Stimulated activated CD4-positive, alpha-beta T cell treated with anti-CD3 and anti-CD28 coated beads, TNF-alpha, amount 100 ng/mL, for 1 hour (primary cell): ENCODE measurements at places on chromosomes 3 and 15.

DNA sequence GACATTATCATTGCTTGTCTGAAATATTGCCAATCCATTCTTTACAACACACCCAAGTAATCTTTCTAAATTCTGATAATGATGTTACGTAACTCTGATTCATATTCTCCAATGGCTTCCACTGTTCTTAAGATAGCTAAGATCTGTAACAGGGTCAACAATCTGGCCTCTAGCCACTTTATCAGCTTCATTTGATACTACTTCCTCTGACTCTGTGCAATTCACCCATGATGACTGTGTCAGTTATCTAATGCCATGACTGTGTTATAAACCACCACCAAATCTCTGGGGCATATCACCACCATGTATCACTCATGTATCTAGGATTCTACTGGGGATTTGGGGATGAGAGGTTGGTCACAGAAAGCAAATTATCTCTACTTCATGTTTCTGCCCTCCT, 44.0 kb downstream of the CD200 start:
- DNase-seq, result no peak

DNA sequence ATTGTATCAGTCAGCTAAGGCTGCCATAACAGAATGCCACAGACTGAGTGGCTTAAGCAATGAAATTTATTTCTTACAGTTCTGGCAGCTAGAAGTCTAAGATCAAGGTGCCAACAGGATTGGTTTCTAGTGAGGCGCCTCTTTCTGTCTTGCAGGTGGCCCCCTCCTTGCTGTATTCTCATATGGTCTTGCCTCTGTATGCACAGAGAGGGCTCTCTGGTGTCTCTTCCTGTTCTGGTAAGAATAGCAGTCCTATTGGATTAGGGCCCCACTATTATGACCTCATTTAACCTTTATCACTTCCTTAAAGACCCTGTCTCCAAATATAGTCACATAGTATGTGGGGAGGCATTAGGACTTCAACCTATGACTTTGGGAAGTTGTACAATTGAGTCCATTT, 253.9 kb downstream of the EDEM1 start:
- DNase-seq, result no peak

- no peak for DNase-seq
Observed at GRCh38 chr15:67992834-67993233, 61.3 kb upstream of the PIAS1 start.

GRCh38 chr3:134666885-134667284, 16.1 kb upstream of the KY start:
- no peak for DNase-seq

GRCh38 chr3:116356056-116356455, 89.2 kb downstream of the LSAMP start:
- no peak for DNase-seq

GRCh38 chr15:56613811-56614210, 119.5 kb downstream of the ZNF280D start:
- DNase-seq, result no peak

DNA sequence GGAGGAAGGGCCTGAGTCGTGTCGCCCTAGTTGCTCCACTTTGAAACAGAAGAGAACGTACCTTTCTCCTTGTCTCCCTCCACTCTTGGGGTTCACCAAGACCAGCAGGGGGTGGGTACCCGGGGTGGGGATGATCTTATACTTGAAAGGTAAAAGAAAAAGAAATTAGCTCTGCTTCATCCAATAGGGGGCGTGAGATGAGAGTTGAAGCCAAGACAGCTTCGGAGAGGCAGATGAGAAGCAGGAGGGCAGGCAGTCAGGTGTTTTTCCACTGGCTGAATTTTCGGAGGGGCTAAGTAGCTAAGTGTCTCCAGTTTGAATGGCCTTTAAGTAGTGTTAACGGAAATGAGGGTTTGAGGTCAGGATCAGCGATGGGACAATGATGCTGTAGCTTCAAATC, 100.4 kb downstream of the DGKG start:
- no peak for DNase-seq

GRCh38 chr3:159499031-159499793, 489.4 kb upstream of the IL12A start:
- DNase-seq, result no peak

GRCh38 chr15:87818756-87819155, 437.8 kb downstream of the NTRK3 start:
- no peak for DNase-seq

DNA sequence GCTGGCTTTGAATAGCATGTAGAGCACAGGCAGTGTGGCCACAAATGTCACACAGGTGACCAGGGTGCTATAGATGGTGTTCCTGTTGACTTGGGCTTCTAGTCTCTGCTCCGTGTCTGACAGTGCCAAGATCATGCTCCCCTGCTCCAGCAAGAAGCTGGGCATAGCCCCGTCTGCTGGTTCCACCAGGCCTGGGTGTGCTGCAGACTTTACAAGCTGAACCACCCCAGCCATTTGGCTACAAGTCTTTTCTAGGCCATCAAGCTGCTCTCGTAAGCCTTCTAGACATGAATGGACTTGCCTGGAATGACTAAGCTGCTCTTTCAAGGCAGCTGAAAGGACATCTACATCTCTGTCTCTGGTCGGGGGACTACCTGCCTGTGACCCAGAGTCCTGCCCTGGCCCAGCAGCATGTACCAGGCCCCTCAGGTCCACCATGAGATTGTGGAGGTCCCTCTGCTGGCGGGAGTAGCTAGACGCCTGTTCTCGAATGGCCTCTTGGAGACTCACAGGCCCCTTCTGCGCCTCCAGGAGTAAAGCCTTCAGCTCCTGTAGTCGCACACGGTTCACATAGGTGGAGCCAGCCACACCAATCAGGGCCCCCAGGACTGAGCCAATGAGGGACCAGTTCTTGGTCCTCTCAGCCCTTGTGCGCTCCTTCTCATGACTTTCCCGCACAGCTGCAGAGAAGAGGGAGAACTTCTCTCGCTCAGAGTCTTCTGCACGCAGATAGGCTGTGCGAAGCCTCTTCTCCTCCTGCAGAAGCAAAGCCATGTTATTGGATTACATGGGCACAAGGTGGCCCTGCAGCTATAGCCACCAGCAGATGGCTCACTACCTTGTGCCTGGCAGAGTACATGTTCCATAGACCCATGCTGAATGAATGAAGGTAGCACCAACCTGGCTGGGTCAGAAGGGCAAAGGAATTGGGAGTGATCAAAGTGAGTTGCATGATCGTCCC, 2.8 kb upstream of the PLXNB1 start:
- no peak for DNase-seq

DNA sequence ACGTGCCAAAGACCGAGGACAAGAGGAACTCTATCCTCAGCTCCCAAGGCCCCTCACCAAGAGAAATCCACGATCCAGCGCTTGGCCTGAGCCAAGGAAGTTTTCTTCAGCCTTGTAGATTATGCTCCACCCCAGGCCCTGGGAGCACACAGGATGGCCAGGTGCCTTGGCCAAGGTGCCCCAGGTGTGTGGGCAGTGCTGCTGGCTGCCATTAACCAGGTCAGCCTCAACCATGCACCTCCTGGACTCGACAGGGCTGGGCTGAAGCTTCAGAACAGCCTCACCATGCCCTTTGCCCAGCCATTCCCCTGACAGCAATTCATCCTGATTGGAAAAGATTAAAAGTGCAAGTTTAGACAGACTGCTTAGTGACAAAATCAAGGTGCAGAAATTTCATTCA, 10.9 kb upstream of the MESP1 start:
- DNase-seq, result no peak

GRCh38 chr3:49133226-49133951, 539 bp upstream of the LAMB2 start:
- DNase-seq, result no peak

GRCh38 chr15:87713475-87713879, 543.1 kb downstream of the NTRK3 start:
- DNase-seq, result no peak

DNA sequence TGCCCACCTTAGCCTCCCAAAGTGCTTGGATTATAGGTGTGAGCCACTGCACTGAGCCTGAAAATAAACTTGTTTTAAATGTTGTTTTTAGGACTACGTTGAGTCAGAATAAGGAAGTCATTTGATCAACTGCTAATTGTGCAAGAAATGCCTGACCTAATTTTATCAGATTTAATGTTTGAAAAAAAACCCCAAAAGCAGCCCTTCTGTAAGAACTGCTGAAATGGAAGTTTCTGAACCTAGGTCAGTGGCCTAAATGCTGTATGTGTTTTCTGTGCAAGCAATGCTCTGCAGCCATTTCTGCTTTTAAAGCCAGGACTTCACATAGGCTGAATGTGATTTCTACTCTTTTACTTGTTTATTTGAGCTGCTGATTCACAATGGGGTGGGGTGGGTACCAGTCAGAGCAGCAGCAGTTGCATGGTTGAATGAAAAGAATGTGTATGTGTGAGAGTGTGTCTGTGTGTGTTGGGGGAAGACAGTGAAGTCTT, 6.6 kb downstream of the GPX1 start:
- no peak for DNase-seq

GRCh38 chr15:77846360-77846759, 213.6 kb upstream of the LINGO1 start:
- no peak for DNase-seq

- DNase-seq, result no peak
Observed at GRCh38 chr3:133851266-133851906, 44.3 kb downstream of the RAB6B start.

DNA sequence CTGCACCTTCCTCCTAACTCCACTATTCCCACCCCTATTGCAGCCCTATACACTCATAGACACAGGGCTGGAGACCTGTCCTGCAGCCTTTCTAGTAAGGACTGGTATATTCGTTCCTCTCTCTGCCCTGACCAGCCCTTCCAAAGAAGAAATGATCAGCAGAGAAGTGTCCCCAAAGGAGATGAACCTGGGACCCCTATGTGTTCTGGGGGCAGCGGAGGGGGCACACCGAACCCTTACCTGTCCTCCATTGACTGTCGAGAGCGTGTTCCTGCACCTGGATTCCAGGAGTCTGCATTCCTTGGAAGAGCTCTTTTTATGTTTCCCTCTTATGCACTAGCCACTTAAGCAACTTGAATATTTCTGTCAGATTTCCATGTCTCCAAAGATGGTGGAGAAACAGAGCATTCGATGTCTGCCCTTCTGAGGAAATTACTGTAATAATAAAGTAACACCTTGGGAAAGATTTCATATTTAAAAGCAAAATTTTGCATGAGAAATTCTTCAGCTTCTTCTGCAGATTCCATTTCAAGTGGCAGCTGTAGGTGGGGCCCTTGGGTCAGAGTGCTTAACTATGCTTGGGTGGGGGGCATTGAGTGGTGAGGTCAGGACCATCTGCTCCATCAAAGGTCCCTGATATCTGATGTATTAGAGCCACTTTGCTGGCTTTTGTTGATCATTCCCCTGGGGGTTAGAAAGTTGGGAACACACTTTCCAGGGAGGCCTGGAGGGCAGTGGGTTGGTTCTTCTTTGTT, 6.3 kb downstream of the EPHB1 start:
- no peak for DNase-seq

DNA sequence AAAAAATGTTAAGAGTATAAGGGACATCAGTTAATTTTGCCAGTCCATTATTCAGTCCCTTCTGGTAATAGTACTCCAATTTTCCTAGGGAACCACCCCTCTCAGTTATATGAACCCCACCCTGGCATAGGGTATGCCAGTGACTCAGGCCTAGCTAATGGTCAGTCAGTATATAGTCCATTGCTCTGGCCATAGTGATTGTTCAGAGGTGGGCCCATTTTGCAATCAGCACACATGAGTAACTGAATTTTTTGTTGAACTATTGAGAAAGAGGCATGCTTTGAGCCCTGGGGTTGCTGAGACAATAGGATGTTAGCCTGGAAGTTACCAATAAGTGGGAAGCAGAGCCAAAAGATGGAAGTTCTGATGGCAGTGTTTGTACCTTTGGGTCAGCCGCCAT, 4.1 kb downstream of the LRCH3 start:
- no peak for DNase-seq

DNA sequence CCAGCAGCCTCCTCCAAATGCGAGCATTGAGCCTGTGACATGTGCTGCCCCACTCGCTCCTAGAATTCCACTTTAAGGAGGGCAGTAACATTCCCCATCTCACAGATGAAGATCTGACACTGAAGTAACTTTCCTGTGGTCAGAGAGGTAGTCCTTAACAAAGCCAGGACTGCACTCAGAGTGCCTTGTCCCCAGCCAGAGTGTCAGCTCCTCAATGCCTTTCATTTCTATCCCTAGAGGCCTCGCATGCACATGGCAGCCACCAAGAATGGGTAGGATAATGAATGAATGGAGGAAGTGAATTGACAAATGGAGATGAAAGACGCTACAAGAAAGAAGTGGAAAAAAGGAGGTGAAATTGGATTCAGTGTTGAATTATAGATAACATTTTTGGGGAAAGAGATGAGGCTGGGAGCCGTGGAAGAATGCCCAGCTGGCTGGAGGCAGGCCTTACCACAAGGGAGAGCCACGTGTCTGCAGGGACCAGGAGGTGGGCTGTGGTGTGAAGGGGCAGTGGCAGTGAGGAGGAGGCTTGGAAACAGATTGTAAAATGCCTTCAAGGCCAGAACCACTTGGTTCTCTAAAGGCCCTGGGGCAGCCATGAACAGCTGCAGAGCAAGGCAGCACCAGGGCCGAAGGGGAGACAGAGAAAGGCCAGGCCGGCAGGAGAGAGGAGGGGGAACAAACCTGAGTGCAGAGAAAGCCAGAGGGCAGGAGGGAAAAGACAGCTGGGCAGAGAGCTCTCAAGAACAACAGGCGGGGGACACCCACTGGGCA, 10.4 kb downstream of the CFAP92 start:
- no peak for DNase-seq

DNA sequence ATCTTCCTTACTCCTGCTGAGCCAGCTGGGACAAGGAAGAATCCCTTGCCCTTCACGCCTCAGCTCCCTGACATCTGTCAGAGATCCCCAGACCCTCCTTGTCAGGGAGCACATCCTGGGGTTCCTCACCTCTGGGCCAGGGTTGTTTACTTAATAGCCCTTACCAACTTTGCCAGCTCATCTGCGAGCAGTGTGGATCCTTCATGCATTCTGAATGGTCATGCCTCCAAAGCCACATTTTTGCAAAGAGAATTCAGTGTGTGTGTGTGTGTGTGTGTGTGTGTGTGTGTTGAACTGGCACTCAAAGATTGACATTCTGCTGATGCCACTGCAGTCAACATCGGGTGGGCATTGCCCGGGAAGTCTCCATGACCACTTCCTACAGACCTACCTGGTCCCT, 112.6 kb downstream of the SLC49A4 start:
- no peak for DNase-seq

DNA sequence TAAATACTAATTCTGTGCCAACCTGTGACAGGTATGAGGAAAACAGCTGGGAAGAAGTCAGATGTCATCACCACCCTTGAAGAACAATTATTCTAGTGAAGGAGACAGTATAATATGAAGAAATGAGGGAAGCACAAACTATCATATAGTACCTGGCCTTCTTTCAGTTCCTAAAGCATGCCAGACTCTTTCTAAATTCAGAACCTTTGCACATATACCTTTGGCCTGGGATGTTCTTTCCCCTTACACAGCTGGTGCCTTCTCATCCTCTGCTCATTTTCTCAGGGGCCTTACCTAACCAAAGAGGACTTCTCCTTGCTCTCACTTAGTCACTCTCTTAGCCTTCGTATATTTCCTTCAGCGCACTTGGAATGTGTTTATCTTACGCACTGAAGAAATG, 19.0 kb downstream of the ATOSA start:
- DNase-seq, result no peak

GRCh38 chr3:128408012-128408692, 58.5 kb downstream of the DNAJB8 start:
- DNase-seq, result no peak

GRCh38 chr15:38652998-38653397, 88.4 kb upstream of the RASGRP1 start:
- peak; percentile 63 for DNase-seq
